ENCODE measurements at places on chromosomes 6 and 20.

- DNase-seq: no peak
Measured at GRCh38 chr20:5221061-5221430, 94.2 kb downstream of the CDS2 start.

DNA sequence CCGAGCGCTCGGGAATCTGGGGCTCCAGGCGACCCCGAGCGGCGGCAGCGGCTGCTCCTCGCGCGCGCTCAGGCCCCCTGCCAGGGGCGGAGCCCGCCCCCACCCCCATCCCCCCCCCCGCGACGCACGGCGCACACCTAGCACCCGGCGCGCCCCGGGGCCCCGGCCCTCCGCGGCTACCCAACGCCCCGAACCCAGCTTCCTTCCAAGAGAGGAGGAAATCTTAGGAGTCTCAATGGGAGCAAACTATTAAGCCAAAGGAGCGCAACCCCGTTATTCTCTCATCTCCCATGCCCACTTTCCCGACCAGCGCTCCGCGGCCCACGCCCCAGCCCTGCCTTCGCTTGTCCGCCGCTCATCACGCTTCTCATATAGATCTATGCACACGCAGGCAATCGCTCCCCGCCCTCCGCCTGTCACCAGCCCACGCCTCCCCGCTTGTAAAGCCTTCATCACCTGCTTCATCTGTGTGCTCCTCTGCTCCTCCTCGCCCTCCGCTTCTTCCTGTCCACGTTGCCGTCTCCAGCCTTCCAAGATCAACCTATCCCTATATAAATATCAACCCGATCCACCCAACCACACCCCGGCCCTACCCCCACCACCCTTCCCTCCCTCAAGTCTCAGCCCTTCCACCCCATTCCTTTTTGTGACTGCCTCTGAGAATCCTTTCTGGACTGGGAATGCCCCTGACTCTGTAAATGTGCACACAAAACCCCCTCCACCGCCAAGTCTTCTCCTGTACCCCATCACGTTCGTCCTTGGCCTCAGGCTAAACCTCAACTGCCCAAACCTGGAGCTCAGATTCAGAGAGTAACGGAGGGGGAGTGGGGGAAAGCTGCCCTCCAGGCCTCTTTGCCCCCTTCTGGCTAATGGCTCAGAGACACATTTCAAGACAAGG is at the start of gene DLK2:
Gene DLK2 (minus strand): TSS at position 18 of the 898 bp plus-strand sequence. CDS start 723 bp downstream, outside the sequence.
- DNase-seq: no peak

DNA sequence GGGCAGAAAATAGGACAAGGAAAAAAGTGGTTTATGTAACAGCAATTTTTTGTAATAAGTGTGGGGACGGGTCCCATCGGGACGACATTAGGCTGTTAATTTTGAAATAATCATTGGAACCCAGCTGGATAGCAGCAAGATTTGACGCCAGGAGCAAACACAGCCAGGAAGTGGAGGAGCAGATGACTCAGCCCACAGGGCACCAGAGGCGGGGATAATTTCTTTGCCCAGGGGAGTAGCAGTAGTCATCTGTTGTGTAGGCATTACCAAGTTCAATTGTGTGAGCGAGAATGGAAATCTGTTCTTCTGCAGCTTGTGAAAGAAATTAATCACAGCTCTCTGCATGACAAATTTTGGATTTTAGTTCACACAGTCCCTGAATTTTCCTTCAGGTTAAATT is 22.6 kb upstream of the RIN2 start:
- peak; percentile 94 for DNase-seq

- peak; percentile 54 for DNase-seq
Measured at GRCh38 chr20:13458860-13459451, 179.8 kb downstream of the TASP1 start.

GRCh38 chr20:36824142-36824940 is 50.8 kb upstream of the DSN1 start:
- DNase-seq: no peak

GRCh38 chr6:113733381-113733780 is 123.8 kb upstream of the MARCKS start:
- DNase-seq: no peak

DNA sequence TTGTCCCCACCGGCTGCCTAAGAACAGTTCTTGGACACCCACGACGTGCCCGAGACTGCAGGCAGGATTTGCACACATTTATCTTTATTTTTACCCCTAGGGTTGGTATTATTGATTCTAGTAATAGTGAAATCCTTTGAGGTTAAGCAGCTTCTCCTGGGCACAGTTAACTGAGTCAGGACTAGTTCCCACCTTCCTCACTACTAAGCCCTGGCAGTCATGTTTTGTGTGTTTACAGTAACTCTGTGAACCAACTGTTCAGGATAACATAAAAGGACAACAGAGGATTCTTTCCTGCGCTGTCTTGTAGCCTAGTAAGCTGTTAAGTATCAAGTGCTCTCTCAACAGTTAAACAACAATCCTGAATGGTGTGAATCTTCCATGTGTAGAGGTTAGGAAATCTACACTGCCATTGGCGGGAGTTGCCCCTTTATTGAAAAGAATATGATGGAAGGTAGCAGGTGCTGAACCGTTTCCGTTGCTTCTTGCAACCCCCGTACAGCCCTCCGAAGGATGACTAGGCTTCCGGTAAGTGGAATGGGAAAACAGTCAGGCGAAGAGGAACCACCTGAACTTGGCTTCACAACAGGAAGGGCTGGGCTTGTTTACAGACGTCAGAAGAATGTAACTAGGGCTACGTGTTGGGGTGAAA is 979 bp upstream of the SOD2 start:
- DNase-seq: no peak

- peak; percentile 56 for DNase-seq
Measured at GRCh38 chr6:50007819-50008218, 14.0 kb downstream of the DEFB110 start.

- peak; percentile 62 for DNase-seq
Measured at GRCh38 chr6:5115168-5115567, 30.0 kb downstream of the PPP1R3G start.

- peak; percentile 96 for DNase-seq
Measured at GRCh38 chr20:50190251-50191064, at the start of gene CEBPB. Gene CEBPB, plus strand, starts transcription at chr20:50190830. Its CDS starts 204 bp downstream, at chr20:50191034.

- DNase-seq: no peak
Measured at GRCh38 chr6:138037009-138037504, 70.2 kb downstream of the PERP start.

DNA sequence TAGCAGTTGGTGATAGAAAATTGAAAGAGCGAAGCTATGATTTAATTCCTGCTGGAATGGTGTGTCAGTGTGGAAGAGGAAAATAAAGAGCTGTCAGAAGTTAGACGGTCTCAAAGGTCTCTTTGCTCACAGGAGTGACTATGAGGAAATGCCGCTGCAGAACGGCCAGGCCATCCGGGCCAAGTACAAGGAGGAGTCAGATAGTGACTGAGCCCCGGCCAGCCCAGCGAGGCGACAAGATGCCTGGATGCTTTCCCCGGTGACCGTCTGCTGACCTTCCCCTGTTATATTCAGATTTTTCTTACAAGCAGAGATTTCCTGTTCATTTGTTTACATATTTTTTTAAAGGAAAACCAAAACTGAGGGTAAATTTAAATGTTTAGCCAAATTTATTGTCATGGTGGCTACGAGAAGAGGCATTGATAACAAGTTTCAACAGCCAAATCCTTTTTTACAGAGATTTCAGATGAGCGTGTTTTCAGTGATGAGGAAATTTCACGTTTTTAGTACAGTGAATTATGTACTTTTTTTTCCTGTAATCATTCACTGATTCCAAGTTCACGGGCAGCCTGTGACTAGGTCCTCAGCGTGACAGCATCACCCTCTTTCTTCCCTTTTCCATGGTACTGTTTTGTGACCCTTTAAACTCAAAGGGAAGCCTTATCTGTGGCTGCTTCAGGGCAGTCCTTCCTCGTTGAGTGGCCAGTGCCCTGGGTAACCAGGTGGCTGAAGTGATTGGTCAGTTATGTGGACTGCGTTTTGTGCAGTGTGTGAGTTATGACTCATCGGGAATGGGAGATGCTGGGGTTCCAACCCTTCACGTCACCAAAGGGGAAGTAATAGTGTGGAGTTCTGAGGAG is 12.6 kb downstream of the DYNLT1 start:
- DNase-seq: peak; percentile 82

- no peak for DNase-seq
Measured at GRCh38 chr6:36361071-36361470, 24.4 kb upstream of the BNIP5 start.

DNA sequence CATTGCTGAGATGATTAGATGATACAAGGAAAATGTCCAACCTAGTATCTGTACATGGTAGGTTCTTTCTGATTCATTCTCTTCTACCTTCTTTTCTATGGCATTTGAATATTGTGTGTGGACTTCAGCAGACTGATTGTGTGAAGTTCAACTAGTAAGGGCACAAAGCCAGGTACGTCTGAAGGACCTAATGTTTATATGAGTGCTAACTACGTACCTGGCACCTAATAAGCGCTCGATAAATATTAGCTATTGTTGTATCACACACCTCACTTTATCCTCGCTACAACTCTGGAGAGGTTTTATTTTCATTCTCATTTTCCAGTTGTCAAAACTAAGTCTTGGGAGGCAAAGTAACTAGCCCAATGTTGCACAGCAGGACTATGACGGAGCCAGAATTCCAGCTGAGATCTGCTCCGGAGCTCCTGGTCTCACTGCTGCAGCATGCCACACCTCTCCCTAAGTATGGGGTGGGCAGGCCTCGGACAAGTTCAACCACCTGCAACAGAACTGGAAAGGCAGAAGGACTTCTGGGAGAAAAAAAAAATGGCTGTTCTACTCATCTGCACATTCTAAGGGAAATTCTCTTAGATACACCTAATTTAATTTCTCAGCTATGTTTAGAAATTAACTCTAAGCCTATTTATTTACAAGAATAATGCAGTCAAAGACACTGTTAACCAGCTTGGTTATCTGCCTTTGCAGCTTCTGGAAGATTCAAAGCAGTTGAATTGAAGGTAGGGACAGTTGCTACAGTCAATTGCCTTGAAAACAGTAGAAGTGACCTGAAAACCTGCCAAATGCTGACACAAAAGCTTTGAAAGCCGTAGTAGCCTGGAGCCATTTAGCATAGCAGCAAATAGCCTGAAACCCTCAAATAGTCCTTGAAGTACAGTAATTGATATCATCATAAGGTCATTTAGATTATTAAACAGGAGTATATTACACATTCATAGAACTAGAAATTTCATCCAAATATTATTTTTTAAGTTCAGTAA is 165.0 kb downstream of the PDE7B start:
- no peak for DNase-seq

DNA sequence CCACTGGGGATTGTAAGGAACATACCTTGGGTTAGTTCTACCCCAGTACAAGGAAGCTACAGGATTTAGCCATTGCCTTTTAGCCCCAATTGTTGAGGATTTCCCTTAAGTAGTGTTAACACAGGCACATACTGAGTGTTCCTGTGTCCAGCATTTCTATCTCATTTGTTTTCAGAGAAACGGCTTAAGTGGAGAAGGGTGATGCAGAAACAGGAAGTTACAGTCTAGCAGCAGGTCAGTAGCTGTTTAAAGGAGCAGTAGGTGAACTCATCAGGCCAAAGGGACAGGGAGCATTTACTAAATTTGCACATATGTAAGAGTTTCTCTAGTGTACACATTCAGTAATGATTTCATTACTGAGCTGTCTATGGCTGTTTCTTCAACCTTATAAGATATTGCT is 644.2 kb upstream of the GJE1 start:
- no peak for DNase-seq

DNA sequence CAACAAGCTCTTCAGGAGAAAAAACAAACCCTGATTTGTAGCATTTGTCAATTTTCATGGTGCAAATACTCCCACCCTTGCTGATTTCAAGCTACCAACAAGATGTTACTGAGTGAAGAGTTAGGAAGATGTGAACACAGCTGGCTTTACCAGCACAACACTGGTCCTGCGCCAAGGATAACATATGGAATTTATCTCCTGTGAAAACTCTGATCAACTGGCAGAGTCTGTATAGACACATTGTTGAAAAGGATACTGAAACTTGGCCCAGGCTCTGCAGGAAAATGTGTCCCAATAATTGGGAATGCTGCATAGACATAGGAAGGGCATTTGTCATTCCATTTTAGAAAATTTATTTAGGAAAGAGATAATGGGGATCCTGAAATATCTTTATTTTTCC is 29.0 kb downstream of the OTOR start:
- DNase-seq: no peak

GRCh38 chr20:44610313-44610962 is 28.1 kb downstream of the PKIG start:
- DNase-seq: no peak

- no peak for DNase-seq
Measured at GRCh38 chr20:10077081-10077471, 42.3 kb downstream of the ANKEF1 start.

GRCh38 chr20:62835931-62836861 is 19.3 kb downstream of the COL9A3 start:
- DNase-seq: no peak

DNA sequence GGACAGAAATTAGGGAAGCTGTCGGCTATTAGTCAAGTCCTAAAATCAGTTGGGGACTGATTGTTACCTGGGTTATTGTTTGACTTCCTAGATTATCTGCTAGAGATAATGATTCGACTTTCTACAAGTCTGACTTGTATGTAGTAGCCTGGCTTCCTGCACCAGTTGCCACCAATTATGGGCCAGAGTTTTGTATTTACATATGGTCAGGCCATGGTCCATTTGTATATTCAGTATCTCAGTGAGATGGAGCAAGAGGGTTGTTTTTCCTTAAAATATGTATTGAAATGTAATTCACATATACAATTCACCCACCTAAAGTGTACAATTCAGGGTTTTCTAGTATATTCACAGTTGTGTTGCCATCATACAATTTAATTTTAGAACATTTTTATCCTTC is 130.6 kb upstream of the PHACTR3 start:
- no peak for DNase-seq

GRCh38 chr6:130713144-130713543 is 114.1 kb upstream of the SMLR1 start:
- DNase-seq: no peak

DNA sequence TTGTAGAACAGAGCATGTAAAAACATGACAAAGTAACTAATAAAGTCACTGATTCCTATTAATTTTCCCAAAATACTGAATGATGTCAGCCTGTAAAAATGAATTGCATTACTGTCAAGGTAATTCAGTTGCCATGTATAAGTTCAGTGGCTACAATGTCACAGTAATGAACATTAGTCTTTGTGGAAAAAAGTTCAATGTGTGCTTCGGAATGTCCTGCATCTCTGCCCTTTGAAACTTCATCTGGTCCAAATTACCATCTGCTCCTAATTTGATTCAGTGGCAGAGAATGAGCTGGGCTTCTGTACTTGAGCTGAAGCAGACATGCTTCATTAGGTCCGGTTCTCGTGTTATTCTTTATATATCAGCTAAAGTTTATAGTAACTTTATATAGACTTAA is 567.4 kb downstream of the COL12A1 start:
- peak; percentile 60 for DNase-seq

GRCh38 chr6:6926856-6927255 is 180.9 kb upstream of the RREB1 start:
- DNase-seq: no peak
